ENCODE measurements at places on chromosomes 16 and 17.

DNA sequence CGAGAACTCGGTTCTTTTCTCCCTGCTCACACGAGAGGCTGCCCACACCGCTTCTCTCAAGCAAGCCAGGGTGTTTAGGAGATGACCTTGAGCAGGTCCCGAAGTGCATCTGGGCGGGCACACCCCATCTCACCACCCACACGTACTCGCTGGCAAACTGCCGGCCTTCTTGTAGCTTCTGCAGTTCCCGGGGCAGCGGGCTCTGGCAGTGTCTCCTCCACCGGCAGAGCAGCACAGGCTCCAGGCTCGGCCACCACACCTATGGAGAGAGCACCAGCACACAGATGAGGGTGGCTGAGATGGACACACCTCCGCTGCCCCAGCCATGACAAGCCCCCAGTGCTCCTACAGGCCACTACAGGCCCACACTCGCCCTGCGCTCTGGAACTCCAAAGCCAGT lies 23.5 kb downstream of the ZNF276 start:
- DNase-seq, result no peak

DNA sequence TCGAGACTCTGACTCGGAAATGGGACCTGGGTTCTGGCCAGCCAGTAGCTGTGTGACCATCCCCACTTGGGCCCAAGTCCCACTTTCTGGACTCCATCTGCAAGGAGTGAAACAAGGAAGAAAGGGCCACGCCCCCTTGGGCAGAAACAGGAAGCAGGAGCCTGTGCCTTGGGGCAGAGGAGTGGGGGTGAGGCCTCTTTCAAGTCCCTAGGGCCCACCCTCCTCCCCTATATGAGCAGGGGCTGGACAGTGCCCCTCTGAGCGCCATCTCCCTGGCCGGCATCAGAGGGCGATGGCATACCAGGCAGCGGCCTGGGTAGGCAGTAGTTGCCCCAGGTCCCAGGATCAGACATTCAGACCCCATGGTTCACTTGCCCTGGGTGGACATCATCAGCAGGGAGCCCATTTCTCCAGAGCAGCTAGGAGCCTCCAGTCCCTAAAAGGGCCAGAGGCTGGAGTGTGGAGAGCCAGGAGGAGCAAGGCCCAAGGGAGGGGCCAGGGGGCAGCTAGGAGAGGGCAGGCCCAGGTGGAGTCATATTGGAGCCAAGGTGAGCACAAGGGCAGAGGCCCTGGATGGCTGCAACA lies 7.1 kb downstream of the BCAR1 start:
- DNase-seq, result peak; percentile 42

- peak; percentile 81 for DNase-seq
Observed at GRCh38 chr17:69269131-69269998, 40.7 kb upstream of the ABCA10 start.

DNA sequence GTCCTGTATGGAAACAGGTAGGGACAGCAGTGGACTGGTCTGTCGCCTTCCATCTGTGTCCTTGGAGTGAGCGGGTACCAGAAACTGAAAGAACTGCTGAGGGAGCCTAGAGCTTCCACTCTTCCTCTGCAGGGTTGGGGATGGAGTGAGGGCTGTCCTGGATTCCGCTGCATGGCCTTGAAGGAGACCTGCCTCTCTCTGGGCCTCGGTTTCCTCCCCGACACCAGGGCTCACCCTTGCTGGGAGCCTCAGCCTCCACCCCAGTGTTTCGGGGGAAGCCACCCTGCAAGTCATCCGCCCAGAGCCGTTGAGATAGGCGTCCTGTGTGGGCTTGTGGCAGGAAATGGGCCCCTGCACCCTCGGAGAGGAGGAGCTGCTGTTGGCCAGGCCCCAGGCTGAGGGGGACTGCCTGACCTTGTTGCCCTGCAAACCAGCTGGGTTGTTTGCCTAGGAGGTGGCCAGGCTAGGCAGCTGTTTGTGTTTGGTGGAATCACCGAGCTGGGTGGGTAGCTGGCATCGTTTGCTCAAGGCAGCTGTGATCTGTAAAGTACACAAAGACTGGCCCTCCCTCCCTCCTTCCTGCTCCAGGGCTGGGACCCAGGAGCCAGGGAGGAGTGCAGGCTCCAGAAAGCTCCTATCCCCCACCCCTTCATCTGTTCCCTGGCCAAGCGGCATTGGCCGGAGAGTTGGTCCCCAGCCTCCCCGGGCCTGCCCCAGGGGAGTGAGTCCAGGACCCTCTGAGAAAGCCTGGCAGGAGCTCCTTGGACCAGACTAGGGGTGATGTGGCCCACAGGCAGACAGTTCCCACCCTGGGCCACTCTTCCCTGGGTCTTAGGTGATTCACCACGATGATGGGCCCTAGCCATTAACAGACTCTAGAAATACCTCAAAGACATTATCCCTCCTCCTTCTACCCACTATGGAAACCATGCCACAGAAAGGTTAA lies 1.3 kb downstream of the RAB37 start:
- DNase-seq, result peak; percentile 31

Measured in suppressor macrophage treated with lipopolysaccharide for 1 hour (primary cell).